Left renal cortex interstitium (tissue), 4 donors: ENCODE measurements at places on chromosomes 3 and 15.

DNA sequence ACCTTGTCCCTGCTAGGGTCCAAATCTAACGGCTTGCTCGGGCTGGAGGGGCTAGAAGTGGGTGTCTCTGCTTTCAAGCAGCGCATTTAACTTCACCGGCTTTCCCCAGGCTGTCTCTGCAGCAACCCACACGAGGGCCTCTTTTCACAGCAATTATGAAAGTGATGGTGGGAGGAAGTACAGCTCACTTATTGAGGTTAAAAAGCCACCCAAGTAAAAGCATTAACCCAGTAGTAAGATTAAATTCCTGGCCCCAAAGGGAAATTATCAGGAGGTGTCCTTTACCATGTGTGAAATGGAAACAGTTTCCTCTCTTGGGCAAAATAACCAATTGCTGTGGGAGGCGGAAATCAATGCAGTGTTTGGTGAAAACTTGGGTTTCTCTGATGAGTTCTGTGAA, 41.1 kb downstream of the NGRN start:
- no peak for DNase-seq

DNA sequence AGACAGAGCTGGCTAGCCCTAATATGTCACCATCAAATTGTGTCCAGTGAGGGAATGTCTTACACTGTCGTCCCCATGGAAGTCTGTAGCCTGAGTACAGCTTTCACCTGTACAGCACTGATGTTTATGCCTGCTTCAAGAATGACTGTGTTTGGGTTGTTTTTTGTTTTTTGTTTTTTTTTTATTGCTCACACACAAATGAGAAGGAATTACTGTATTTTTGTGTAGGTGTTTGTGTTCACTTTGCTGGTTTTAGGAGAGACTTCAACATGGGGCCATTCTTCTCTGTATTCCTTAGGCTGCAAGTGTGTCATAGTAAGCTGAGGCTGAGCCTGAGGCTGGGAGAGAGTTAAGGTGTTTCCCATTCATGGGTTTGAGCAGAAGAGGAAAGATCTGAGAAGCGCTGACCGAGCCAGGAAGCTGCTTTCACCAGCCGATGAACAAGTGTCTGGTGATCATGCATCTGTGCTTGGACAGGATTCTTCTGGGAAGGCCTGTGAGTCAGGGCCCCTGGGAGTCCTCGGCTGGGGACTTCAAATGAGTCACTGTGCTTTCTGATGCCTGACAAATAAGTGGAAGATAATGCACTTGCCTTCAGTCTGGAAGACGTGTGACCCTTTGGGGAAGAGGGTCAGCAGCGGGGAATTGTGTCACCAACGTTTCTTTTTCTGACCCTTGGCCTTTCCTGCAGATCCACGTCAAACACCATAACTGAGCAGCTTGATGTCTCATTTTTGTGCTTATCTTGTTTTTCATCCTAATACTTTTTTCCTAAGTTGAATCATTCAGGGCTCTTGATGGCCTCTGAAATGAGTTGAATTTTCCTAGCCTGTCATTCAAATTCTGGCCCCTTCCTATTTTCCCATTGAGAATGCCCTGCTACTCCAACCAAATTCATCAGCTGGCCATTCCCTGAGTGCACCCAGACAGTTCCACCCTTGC, 36.7 kb upstream of the ZBTB38 start:
- no peak for DNase-seq

DNA sequence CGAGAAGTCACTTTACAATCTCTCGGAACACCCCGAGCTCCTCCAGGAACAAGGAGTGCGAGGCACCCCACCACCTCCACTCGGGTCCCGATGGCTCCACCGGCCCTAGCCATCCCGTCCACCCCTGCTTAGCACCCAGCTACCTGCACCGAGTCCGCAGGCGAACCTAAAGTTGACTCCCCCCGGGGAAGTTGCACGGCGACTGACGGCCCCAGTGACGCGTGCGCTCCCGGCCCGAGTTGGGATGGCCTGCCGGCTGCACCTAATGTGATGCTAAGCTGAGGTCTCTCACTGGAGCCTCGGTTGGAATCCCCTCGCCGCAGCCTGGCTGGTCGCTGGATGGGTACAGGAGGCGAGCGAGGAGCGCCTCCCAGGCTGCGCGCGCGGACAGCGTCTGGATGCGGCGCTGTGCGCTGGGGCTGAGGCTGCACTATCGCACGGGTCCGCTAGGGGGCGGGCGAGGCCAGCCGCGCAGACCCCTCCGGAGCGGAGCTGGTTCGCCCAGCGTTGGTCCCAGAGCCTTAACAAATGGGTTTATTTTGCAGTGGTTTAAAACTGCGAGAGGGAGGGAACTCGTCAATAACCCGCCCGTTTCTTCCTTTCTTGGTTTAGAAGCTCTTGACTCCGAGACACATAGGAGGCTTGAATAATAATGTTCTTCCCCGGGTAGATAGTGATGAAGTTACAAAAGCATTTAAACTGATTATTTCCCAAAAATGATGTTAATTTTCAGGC, at the start of gene OXTR:
OXTR (minus strand) TSS at position 526 of the 735 bp plus-strand sequence. CDS start 1,426 bp downstream, outside the sequence.
- DNase-seq: no peak

GRCh38 chr3:43028678-43029490, 49.8 kb downstream of the GASK1A start:
- no peak for DNase-seq

DNA sequence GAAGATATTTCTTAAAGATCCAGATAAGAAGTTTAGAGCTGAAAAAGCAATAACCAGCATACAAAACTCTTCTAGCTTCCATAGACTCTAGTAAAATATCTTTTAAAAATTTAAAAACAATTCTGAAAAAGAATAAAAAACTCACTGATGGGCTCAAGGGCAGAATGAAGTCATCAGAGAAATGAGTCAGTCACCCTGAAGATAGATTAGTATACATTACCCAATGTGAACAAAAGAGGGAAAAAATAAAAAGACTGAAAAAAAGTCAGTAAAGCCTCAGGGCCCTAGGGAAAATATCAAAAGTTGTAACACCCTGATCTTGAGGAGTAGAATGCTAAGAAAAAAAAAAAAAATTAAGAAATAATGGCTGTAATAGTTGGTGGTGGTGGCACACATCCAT, 11.4 kb downstream of the DET1 start:
- DNase-seq: no peak

GRCh38 chr3:69567023-69567709, 172.1 kb upstream of the MITF start:
- DNase-seq: no peak

GRCh38 chr3:168427835-168428475, 332.2 kb upstream of the GOLIM4 start:
- no peak for DNase-seq

GRCh38 chr3:72155391-72156064, 370.6 kb upstream of the PROK2 start:
- DNase-seq: no peak

- no peak for DNase-seq
These were observed 12.1 kb downstream of the SNAP23 start for GRCh38 chr15:42507514-42507913.

DNA sequence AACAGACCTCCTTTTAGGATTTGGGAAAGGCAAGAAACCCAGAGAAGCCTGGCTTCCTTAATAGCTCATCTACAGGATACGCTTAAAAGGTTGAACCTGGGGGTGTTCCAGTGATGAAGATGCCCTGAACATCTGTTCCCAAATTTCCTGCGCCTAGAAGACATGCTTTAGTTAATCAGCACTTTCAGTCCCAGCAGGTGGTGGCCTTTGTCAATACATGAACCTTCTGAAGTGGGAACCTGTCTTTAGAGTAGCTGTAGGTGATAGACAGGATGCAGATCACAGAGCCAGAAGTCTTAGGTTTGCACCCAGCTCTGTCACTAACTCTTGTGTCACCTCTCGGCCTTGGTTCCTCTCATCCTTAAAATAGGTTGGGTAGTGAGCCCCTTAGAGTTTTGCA, 149.7 kb upstream of the SYNPR start:
- DNase-seq: no peak

DNA sequence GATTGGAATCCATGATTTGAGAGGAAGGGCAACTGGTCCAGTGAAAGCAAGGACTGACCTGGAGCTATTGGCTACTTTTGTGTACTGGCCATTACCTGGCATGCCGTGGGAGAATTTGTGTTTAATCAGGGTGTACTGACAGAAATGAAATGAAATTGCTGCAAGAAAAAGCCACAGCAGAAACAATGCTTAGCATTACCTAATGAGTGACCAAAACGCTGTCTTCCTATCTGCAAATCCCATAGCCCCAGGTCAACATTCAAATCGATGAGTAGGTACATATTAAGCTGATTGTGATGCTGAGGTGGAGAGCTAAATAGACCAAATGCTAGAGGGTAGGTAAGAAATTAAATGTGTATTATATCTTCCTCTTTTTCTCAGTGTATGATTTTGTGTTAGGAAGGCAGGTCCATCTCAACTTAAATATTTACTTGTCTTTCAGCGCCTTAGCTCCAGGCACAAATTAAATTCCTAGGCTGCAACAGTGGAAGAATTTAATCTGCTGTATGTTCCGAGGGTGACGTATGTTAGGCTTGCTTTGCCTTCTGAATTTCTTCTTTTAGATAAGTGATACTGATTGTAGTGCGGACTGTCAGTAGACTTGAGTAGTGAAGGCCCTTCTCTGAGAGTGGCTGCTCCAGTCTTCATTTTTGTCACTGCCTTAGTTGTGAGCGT, 331.1 kb downstream of the SV2B start:
- DNase-seq: no peak

GRCh38 chr3:61876797-61877196, 315.4 kb downstream of the PTPRG start:
- no peak for DNase-seq

- DNase-seq: no peak
These were observed 116.4 kb downstream of the EBLN2 start for GRCh38 chr3:73177827-73178226.

DNA sequence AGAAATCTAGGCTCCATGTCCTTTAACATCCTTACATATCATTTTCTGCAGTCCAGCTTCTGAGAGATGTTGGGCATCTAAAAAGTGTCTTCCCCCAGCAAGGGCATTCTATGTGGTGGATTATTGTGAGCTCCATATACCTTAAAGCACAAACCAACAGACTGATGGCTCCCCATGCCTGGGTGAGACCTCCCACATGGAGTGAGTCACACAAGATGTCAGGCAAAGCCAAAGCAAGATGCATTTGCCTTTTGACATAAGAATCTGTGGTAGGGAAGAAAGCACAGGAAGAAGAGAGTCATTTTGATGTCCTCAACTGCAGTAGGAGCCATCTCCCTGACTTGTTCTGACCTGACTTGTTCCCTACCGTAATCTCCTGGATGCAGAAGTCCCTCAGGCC, 238.7 kb upstream of the EIF1B start:
- DNase-seq: no peak

GRCh38 chr3:151268267-151269235, 9.8 kb downstream of the P2RY14 start:
- no peak for DNase-seq
